Transverse colon (tissue), 4 donors: ENCODE measurements at places on chromosomes 6 and 20. TPM values are rescaled to one million over a fixed set of nuclear protein-coding genes. Genes with fewer than 3 reads are reported as not detected.

Gene LRRN4
- not detected for total RNA-seq

Gene WFDC12
- total RNA-seq: not detected

GRCh38 chr6:119037264-119037663 lies 41.2 kb downstream of the FAM184A start:
- no peak overlapping the region for H3K4me3 ChIP-seq
- H3K27me3 ChIP-seq: no peaks in the 10 kb centered on the region
- no peak for DNase-seq
- H3K4me1 ChIP-seq: no peaks in the 10 kb centered on the region

DNA sequence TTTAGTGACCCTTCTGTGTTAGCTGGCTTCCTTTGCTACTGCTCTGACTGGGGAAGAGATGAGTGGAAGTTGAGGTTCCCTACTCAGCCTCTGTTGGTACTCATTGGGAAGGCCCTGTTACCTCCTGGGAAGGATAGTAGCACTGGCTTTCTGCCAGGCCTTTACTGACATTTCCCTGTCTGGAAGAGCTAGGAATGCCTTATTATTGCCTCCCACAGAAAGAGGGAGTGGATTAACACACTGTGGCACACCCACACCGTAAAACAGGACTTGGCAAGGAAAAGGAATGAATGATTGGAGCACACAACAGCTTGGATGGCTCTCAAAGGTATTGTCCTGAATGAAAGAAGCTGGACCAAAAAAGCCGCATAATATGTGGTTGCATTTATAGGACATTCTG lies 12.2 kb downstream of the ZNF831 start:
- no peaks in the 10 kb centered on the region for H3K36me3 ChIP-seq
- H3K27me3 ChIP-seq: no peaks in the 10 kb centered on the region
- H3K27ac ChIP-seq: no peak overlapping the region
- peak; percentile 88 for DNase-seq

GRCh38 chr6:3011158-3011557 lies 11.5 kb downstream of the NQO2 start:
- H3K4me3 ChIP-seq: no peak overlapping the region
- H3K36me3 ChIP-seq: peaks cover 15% of the 10 kb centered on the region
- DNase-seq: no peak

DNA sequence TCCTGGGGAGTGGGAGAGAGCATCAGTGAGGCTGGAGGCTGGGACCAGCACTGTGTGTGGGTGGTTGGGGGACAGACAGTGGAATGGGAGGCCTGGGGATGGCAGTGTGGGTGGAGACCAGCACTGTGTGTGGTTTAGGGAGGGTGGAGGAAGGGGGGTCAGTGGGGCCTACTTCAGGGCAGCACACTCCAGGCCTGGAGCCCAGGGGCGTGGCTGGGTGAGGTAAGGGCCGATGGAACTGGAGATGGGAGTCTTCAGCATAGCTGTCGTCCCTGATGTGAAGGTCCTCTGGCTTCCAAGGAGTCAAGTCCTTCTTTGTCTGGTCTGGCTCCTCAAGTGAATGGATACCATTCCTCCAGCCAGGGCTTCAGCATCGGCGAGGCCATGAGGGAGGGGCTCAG lies 18.6 kb downstream of the KCNK17 start:
- no peaks in the 10 kb centered on the region for H3K4me1 ChIP-seq
- DNase-seq: no peak
- no peak overlapping the region for H3K4me3 ChIP-seq
- H3K36me3 ChIP-seq: no peaks in the 10 kb centered on the region
- H3K27me3 ChIP-seq: no peaks in the 10 kb centered on the region

- H3K36me3 ChIP-seq: no peaks in the 10 kb centered on the region
- H3K4me3 ChIP-seq: no peak overlapping the region
- no peak for DNase-seq
- no peak overlapping the region for H3K27ac ChIP-seq
Observed at GRCh38 chr6:56022678-56023077, 147.3 kb upstream of the BMP5 start.

GRCh38 chr6:118894425-118895260 lies 691 bp downstream of the ASF1A start:
- H3K36me3 ChIP-seq: no peaks in the 10 kb centered on the region
- peak overlapping the region; percentile 96 for H3K27ac ChIP-seq
- peak overlapping the region; percentile 68 for H3K4me3 ChIP-seq
- H3K27me3 ChIP-seq: no peaks in the 10 kb centered on the region

Gene SLC22A16
- total RNA-seq: not detected

DNA sequence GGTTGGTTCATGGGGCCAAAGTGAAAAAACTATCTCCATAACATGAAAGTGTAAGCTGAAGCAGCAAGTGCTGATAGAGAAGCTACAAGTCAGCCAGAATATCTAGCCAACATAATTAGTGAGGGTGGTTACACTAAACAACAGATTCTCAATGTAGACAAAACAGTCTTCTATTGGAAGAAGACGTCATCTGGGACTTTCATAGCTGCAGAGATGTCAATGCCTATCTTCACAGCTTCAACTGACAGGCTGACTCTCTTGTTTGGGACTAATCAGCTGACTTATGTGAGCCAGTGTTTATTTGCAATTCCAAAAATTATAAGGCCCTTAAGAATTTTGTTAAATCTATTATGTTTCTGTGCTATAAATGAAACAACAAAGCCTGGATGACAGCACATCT lies 63.2 kb downstream of the GMDS start:
- H3K36me3 ChIP-seq: no peaks in the 10 kb centered on the region
- DNase-seq: no peak
- H3K4me1 ChIP-seq: no peaks in the 10 kb centered on the region
- no peak overlapping the region for H3K27ac ChIP-seq
- H3K4me3 ChIP-seq: no peak overlapping the region

Gene PCNA
- 34.0 TPM for total RNA-seq

GRCh38 chr20:347317-347639 lies 367 bp downstream of the NRSN2 start:
- H3K27ac ChIP-seq: peak overlapping the region; percentile 97
- peak overlapping the region; percentile 70 for H3K4me3 ChIP-seq
- DNase-seq: no peak
- H3K27me3 ChIP-seq: no peaks in the 10 kb centered on the region
- no peaks in the 10 kb centered on the region for H3K36me3 ChIP-seq

- no peak overlapping the region for H3K27ac ChIP-seq
- DNase-seq: no peak
- H3K4me3 ChIP-seq: no peak overlapping the region
Observed at GRCh38 chr6:1435806-1436205, 46.4 kb downstream of the FOXF2 start.

DNA sequence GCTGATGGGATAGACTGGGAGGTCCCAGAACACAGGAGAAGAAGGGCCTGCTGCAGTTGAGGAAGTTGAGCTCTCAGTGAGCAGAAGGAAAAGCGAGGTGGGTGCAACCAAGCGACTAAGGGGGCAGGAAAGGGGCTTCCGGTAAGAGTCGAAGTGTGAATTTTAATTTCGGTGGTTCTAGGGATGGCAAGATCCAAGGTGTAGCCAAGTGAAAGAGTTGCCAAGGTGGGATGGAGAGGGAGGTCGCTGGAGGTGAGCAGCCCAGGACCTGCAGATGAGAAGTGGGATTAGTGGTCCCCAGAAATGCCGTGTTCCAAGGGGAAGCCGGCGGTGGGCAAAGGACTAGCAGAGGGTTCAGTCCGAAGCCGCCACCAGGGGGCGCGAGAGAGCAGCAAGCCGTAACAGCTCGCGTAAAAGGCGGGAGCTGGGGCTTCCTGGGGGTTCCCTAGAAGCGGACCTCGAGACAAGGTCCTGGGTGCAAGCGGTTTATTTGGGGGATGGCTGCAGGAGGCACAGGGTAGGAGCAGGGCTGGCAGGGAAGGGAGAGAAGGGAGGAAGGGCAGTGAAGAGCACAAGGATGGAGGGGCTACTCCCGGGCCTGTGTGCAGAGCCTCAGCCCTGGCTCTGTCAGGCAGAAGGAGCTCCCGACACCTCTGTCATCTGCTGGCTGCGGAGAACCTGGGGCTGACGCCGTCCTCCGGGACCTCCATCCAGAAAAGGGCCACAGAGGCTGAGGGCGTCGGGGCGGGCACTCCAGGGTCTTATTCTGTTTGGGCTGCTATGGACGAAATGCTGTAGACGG lies 103.6 kb downstream of the PAX1 start:
- H3K4me3 ChIP-seq: no peak overlapping the region
- no peak overlapping the region for H3K27ac ChIP-seq
- peak; percentile 36 for DNase-seq

Gene KCNQ2
- total RNA-seq: not detected

DNA sequence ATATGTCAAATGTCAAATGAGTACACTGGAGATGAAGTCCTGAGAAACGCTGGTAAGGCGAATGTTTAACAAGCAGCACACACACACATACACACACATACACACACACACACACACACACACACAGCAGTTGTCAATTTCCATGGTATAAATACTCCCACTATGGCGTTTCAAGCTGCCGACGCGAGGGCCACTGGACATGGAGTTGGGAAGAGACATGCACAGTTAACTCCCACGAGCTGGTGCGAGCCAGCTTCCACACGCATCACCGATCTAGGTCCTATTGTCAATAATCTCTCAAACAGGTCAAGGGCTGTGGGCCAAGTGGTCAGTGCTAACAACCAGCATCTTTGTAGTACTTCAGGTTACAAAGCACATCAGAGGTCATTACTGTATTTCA lies 58.9 kb downstream of the TRERF1 start:
- H3K27ac ChIP-seq: no peak overlapping the region
- DNase-seq: no peak
- peaks cover 5% of the 10 kb centered on the region for H3K4me1 ChIP-seq
- no peaks in the 10 kb centered on the region for H3K36me3 ChIP-seq
- no peaks in the 10 kb centered on the region for H3K27me3 ChIP-seq
- no peak overlapping the region for H3K4me3 ChIP-seq

DNA sequence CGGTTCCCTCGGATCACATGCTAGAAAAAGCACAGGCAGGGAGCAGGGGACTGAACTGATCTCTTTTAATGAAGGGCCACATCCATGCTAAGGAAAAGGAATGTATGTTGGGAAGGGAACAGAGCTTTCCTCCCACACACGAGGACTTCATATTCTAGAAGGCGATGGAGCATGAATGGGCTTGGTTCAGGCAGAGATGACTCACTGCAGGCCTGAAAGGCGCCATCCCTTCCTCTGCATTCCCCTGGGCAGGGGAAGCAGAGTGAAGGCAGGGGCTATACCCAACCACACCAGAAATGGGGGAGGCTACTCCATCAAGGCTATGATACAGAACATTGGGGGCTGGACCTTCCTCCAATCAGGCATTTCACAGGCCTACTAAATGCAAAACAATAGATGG lies 30.6 kb downstream of the ELMO2 start:
- peaks cover 61% of the 10 kb centered on the region for H3K36me3 ChIP-seq
- no peaks in the 10 kb centered on the region for H3K4me1 ChIP-seq
- no peak overlapping the region for H3K4me3 ChIP-seq
- H3K27ac ChIP-seq: no peak overlapping the region
- H3K27me3 ChIP-seq: no peaks in the 10 kb centered on the region

GRCh38 chr6:55913228-55914195 lies 38.1 kb upstream of the BMP5 start:
- H3K36me3 ChIP-seq: no peaks in the 10 kb centered on the region
- no peaks in the 10 kb centered on the region for H3K27me3 ChIP-seq
- H3K27ac ChIP-seq: no peak overlapping the region
- no peak for DNase-seq
